Kasumi-1 (cell line): ENCODE measurements at places on chromosomes 4 and X.

DNA sequence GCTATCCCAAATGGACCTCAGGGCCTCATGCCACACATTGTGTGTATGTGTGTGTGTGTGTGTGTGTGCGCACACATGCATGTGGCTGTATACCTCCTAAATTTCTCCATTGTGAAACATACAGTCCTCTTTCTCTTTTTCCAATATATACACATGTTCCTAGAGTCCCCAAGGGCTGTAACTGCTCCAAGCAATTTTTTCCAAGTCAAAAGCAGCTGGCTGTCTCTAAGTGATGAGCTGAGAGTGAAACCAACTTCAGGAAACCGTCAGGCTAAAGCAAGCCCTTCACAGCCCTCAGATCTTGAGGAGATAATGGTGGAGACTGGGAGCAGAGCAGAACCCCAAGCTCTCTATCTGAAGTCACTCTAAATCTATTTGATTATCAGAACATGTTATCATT, 496.1 kb upstream of the DIPK2B start:
- no peak for DNase-seq

- DNase-seq = no peak
These were observed 9.9 kb downstream of the PHEX start for GRCh38 chrX:22041907-22042530.

DNA sequence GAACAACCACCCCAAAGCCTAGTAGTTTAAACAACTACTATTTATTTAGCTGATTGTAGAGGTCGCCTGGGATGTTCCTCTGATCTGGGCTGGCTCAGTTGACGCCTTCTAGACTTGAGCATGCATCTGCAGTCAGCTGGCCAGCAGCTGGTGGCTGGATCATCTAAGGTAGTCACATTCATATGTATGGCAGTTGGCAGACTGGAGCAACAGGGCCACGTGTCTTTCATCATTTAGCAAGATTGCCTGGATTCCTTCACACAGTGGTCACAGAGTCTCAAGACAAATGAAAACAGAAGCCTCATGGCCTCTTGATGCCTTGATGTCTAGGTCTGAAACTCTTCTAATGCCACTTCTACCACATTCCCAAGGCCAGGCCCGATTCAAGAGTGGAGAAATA, 220.6 kb upstream of the S100G start:
- DNase-seq = no peak

GRCh38 chr4:183139972-183140570, 41.0 kb downstream of the WWC2 start:
- no peak for DNase-seq

DNA sequence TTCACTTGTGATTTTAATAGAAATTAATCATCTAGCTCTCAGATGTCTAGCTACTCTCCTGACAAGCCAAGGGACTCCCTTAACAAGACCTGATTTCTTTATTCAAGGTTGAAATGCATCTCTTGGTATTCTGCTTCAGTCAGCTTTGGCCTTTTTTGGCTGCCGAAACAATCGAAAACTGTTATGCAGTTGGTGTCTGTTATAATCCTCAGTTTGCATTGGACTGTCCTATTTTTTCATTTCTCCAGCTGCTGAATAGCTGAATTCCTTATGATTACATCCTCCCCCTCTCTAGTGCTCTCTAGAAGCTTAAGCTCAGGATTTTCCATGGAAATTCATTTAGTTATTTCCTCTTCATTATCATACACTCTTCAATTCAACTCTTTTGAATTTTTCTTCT, 177.2 kb downstream of the TRIML1 start:
- DNase-seq = no peak

- no peak for DNase-seq
These were observed 521.0 kb downstream of the IQCM start for GRCh38 chr4:149294601-149295000.

DNA sequence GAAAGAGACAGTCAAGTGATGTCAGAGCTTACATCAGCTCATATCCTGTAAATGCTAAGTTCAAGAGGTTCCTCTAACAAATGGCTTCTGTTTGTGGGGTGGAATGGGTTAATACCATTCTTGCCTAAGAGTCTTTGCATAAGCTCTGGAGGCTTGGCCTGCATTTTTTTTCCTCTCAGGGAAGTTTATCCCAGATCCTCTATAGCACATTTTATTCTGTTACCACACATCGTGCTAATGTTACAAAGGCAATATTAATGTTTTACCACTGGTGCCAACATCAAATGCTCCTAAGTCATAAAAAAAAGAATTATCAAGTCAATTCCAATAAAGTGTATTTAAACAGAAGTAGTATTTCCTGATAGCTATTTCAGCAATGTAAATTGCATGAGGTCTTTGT, 2.9 kb upstream of the ADH6 start:
- no peak for DNase-seq
